Common myeloid progenitor, CD34-positive (primary cell): ENCODE measurements at places on chromosomes 2 and 18.

DNA sequence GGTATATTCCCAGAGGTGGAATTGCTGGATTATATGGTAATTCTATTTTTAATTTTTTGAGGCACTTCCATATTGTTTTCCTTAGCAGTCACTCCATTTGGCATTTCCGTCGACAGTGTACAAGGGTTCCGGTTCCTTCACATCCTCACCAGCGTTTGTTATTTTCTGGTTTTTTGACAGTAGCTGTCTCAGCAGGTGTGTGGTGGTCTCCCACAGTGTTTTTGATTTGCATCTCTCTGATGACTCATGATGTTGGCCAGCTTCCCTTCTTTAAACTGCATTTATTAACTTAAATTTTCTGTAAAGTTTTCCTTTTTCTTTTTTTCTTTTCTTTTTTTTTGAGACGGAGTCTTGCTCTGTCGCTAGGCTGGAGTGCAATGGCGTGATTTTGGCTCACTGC lies 19.7 kb downstream of the SH3BP4 start:
- H3K4me3 ChIP-seq = no peak overlapping the region
- H3K36me3 ChIP-seq = peaks cover 2% of the 10 kb centered on the region
- peak; percentile 55 for DNase-seq
- H3K4me1 ChIP-seq = peaks cover 15% of the 10 kb centered on the region
- no peak overlapping the region for H3K27ac ChIP-seq
- no peaks in the 10 kb centered on the region for H3K27me3 ChIP-seq

GRCh38 chr2:10236571-10237391 lies 65.9 kb upstream of the HPCAL1 start:
- H3K4me3 ChIP-seq = no peak overlapping the region
- H3K27me3 ChIP-seq = no peaks in the 10 kb centered on the region
- H3K36me3 ChIP-seq = no peaks in the 10 kb centered on the region
- no peak overlapping the region for H3K27ac ChIP-seq
- peak; percentile 20 for DNase-seq

DNA sequence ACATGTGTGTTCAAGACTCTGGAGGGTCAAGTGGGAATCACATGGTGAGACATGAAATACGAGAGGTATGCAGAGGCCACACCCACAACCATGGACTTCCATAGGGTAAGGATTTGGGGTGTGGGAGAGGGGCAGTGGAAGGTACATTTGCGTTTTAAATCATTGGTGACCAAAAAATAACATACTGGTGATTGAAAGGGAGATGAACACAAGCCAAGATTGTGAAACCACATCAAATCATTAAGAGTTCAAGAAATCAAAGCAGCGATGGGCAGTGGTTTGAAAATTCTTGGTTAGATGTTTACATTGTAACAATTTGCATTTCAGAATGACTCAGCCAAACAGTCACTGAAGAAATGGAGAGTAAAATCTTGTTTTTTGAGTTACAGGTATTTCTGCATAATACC lies 1.9 kb upstream of the CABYR start:
- H3K27me3 ChIP-seq = peaks cover 4% of the 10 kb centered on the region
- no peak overlapping the region for H3K27ac ChIP-seq
- no peak for DNase-seq
- H3K4me3 ChIP-seq = no peak overlapping the region

DNA sequence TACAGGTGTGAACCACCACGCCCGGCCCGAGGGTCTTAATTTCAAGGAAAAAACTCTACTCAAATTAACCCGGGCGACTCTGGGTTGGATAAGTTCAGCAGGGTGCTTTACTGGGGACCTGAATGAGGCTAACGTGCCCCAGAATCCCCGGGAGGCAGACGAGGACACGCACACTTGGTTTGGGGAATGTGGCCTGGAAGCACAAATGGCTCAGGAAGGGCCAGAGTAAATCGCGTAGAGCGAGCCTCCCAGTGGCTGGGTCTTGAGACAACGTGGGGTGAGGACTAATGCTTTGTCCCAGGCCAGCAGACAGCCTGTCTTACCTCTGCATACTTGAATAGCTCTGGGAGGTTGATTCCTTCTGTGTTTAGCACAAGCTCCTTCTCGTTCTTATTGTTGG lies 75.8 kb downstream of the POLR1A start:
- DNase-seq = no peak
- H3K4me1 ChIP-seq = peaks cover 9% of the 10 kb centered on the region
- H3K4me3 ChIP-seq = no peak overlapping the region
- H3K27ac ChIP-seq = no peak overlapping the region
- peaks cover 88% of the 10 kb centered on the region for H3K36me3 ChIP-seq

DNA sequence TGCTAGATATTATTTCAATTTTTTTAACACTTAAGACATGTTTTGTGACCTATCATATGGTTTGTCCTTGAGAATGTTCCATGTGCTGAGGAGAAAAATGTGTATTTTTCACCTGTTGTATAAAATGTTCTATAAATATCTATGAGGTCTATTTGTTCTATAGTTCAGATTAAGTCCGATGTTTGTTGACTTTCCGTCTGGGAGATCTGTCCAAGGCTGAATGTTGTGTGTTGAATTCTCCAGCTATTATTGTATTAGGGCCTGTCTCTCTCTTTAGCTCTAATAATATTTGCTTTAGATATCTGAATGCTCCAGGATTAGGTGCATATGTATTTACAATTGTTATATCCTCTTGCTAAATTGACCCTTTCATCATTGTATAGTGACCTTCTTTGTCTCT lies 144.1 kb downstream of the NYAP2 start:
- H3K27me3 ChIP-seq = peaks cover 2% of the 10 kb centered on the region
- H3K36me3 ChIP-seq = no peaks in the 10 kb centered on the region
- H3K27ac ChIP-seq = no peak overlapping the region
- H3K4me3 ChIP-seq = no peak overlapping the region

GRCh38 chr18:44855681-44856080 lies 175.0 kb downstream of the SETBP1 start:
- H3K4me3 ChIP-seq = no peak overlapping the region
- H3K36me3 ChIP-seq = no peaks in the 10 kb centered on the region
- H3K4me1 ChIP-seq = peaks cover 4% of the 10 kb centered on the region
- no peak for DNase-seq
- no peaks in the 10 kb centered on the region for H3K27me3 ChIP-seq
- no peak overlapping the region for H3K27ac ChIP-seq

DNA sequence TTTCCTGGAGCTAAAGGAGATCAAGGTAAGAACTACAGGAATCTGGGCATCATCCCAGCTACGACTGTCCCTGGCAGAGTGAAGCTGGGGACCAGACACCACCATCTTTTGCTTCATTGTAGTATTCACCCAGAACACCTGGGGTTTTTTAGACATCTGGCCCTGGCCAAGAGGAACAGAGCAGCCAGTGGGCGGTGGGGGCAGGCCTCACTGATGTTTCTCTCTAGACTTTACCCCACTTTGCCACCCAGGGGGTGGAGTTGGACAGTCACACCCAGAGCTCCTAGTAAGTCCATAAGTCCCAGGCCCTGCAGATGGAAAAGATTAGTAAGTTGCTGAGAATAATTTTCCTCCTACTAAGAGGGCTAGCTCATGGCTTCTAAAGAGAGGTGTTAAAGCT lies 39.6 kb downstream of the MARCO start:
- no peak overlapping the region for H3K27ac ChIP-seq
- H3K36me3 ChIP-seq = no peaks in the 10 kb centered on the region
- DNase-seq = no peak
- H3K4me3 ChIP-seq = no peak overlapping the region

GRCh38 chr2:113407446-113408099 lies 29.9 kb upstream of the ZNG1B start:
- DNase-seq = peak; percentile 52
- peaks cover 29% of the 10 kb centered on the region for H3K4me1 ChIP-seq
- no peaks in the 10 kb centered on the region for H3K27me3 ChIP-seq
- H3K4me3 ChIP-seq = no peak overlapping the region
- H3K27ac ChIP-seq = no peak overlapping the region

DNA sequence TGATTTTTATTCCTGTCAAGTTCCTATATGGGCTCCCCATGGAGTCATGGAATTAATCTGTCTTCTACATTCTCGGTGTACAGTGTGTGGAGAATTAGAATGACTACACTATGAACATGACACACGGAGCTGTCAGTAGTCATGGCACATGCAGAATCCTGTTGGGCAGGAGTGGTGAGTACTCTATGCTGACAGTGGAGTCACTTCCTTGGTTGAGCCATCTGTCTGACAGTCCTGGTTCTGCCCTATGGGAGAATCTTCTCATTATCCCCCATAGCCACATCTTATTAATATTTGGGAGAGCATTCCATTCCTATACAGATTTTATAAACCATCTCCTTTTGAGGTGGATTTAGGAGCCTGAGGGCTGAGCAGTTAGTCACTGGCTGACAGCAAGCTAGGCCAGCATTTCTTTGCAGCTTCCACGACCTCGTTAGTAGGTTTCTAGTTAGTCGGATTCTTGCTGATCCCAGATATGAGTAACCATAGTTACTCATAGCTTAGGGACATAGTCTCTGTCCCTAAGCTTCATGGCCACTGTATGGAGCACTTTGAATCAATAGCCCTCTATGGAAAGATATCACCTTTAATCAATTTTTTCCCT lies 90.6 kb downstream of the MDH1 start:
- H3K27ac ChIP-seq = no peak overlapping the region
- no peak overlapping the region for H3K4me3 ChIP-seq
- no peaks in the 10 kb centered on the region for H3K36me3 ChIP-seq
- no peak for DNase-seq

- H3K4me1 ChIP-seq = no peaks in the 10 kb centered on the region
- peaks cover 6% of the 10 kb centered on the region for H3K27me3 ChIP-seq
- H3K27ac ChIP-seq = no peak overlapping the region
Measured at GRCh38 chr2:86323273-86324021, 14.0 kb downstream of the REEP1 start.

DNA sequence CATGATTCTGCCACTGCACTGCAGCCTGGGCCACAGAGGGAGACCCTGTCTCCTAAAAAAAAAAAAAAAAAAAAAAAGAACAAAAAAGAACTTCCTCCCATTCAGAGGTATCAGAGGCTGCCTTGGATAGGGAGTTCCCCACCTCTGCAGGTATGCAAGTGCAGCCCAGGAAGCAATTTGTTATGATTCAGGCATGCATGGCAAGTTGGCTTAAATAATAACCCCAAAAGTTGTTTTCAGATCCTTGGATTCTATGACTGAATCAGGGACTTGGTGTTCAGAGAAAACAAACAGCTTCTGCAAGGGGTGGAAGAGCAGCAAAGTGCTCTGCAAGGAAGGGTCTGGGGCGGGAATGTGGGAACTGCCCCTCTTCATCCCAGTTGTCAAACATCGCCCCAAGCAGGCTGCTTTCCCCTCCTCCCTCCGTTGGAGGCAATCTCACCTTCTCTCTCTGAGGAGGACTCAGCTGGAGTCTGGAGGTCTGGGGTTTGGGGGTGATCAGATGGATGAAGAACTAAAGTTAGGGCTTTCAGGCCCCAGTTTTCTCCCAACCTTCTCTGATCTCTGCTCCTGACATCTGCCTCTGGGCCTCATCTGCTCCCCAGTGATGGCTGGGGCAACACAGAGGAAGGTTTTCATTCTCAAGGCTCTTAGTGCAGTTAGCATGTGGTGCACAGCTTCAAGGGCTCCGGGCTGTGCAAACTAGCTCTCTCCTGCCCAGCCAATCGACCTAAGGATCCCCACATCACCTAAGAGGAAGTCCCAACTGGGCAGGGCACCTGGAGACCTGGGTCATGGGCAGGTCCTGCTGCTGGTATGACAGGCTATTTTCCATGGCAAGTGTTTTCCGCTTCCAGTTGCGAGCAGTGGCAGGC lies 3.5 kb upstream of the GDF7 start:
- DNase-seq = no peak
- H3K36me3 ChIP-seq = no peaks in the 10 kb centered on the region
- no peak overlapping the region for H3K27ac ChIP-seq
- no peak overlapping the region for H3K4me3 ChIP-seq

GRCh38 chr2:229346816-229347540 lies 75.9 kb upstream of the PID1 start:
- no peak for DNase-seq
- no peaks in the 10 kb centered on the region for H3K36me3 ChIP-seq
- H3K27me3 ChIP-seq = no peaks in the 10 kb centered on the region

DNA sequence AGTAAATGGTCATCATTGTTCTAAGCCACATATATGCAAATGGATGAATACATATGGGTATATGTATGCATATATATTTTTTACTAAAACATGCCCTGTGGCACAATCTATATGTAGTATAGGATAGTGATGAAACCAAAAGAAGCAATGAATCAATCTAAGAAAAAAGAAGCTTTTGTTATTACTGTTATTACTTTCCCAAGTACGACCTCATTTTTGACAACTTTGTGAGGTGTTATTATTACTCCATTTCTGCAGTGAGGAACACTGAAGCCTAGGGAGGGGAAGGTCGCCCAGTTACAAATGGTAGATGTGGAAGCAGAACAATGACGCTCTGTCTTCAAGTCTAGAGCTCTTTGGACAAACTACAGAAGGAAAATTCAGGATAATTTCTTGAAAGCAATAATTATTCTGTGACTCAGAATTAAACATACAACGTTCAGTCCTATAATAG lies 38.3 kb downstream of the STAT4 start:
- DNase-seq = no peak
- no peaks in the 10 kb centered on the region for H3K27me3 ChIP-seq
- no peak overlapping the region for H3K27ac ChIP-seq
- H3K36me3 ChIP-seq = no peaks in the 10 kb centered on the region

DNA sequence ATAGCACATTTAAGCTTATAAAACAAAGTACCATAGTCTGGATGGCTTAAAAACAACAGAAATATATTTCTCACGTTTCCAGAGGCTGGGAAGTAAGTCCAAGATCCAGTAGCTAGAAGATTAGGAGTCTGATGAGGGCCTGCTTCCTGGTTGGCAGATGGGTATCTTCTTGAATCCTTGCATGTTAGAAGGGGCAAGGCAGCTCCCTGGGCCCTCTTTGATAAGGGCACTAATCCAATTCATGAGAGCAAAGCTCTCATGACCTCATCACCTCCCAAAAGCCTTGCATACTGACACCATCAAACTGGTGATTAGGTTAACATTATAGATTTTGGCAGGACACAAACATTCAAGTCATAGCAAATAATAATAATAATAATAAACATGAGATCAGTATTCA lies 146.4 kb downstream of the CCDC102B start:
- no peak overlapping the region for H3K4me3 ChIP-seq
- no peak overlapping the region for H3K27ac ChIP-seq
- no peaks in the 10 kb centered on the region for H3K4me1 ChIP-seq
- no peaks in the 10 kb centered on the region for H3K36me3 ChIP-seq
- no peaks in the 10 kb centered on the region for H3K27me3 ChIP-seq
- no peak for DNase-seq

DNA sequence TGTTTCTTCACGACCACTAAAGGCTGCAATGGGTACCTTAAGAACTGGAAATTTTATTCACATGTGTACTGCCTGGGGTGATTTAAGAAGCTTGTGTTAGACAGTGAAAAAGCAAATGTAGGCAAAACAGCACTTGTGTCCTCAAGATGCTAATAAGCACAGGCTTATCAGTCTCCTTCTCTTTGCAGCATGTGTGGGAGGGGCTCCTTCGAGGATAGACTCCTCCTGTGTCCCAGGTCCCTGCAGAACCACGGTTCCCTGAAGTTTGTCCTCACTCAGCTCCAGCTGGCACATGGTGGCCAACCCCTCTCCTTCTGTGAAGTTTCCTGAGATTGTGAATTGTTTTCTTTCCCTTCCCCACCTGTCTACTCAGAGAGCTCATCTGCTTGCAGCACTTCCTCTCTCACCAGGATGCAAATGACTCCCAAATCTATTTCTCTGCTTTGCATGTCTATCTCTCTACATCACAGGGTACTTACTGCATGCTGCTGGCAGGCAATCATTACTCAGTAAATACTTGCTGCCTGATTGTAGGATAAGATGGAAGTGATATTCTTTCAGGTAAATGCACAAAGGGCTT lies 589.6 kb upstream of the KLHL29 start:
- no peaks in the 10 kb centered on the region for H3K27me3 ChIP-seq
- no peaks in the 10 kb centered on the region for H3K36me3 ChIP-seq
- H3K4me3 ChIP-seq = no peak overlapping the region

- no peak overlapping the region for H3K4me3 ChIP-seq
- DNase-seq = peak; percentile 64
- no peaks in the 10 kb centered on the region for H3K36me3 ChIP-seq
- no peaks in the 10 kb centered on the region for H3K27me3 ChIP-seq
- H3K4me1 ChIP-seq = no peaks in the 10 kb centered on the region
Measured at GRCh38 chr2:29607038-29607420, 314.4 kb downstream of the ALK start.
